ENCODE measurements at places on chromosomes 3 and 15. TPM values are rescaled to one million over a fixed set of nuclear protein-coding genes. Genes with fewer than 3 reads are reported as not detected.

Gene EBLN2
- 7.0 TPM for total RNA-seq

Gene BMF
- 1.00 TPM for total RNA-seq

Gene DPPA4
- total RNA-seq: not detected

Gene CADPS
- total RNA-seq: 0.14 TPM

Gene CLRN1
- not detected for total RNA-seq

Gene CLN6
- 7.5 TPM for total RNA-seq

Gene RAB7A
- total RNA-seq: 44.1 TPM
